Erythroblast (primary cell): ENCODE measurements at places on chromosomes 7 and 10.

GRCh38 chr7:46681865-46682503 is 760.9 kb upstream of the IGFBP3 start:
- no peak for DNase-seq

GRCh38 chr10:124802313-124802675 is 675 bp downstream of the ABRAXAS2 start:
- no peak for DNase-seq

DNA sequence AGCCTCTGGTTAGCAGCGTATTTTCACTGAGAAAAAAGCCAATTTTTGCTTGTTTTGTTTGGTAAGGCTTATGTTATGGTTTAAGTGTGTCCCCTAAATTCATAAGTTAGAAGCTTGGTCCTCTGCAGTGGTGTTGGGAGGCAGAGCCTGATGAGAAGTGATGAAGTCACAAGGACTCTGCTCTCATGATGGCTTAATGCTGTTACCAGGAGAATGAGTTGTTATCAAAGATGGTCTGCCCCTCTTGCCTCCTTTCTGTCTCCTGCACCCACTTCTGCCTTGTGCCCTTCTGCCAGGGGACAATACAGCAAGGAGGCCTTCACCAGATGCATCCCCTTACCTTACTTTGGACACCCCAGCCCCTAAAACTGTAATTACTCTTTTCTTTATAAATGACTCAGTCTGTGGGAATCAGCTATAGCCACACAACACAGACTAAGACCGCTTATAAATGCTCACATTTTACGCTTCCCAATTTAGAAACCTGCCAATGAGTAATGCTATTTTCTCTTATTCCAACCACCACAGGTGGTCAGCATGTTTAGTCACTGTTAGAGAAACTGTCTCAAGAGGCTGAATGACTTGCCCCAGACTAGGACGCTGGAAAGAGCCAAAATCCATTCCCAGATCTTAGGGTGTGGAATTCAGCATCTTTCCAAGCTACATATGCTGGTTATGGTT is 6.1 kb upstream of the PKD1L1 start:
- DNase-seq, result no peak

DNA sequence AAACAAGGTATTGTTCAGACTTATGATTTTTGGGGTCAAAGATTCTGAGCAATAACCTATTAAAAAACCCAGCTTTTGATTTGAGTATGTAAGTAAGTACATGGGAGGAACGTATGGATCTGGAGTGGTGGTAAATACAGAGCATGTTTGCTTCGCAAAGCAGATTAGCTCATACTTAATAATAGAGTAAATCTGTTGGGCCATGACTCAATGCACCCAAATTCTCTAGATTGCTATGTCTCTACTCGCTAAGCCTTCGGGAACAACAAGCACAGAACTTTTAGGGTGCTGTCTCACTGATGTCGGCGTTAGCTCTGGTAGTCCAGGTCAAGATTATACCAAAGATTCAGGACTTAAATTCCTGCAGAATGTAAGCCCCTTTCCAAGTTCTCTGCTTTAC is 807 bp upstream of the MINPP1 start:
- peak; percentile 63 for DNase-seq

GRCh38 chr10:3877211-3878000 is 92.4 kb upstream of the KLF6 start:
- DNase-seq, result no peak

GRCh38 chr7:98681951-98682350 is 64.9 kb downstream of the NPTX2 start:
- no peak for DNase-seq

- DNase-seq, result peak; percentile 6
These were observed 110.8 kb downstream of the REEP3 start for GRCh38 chr10:63631991-63632390.

DNA sequence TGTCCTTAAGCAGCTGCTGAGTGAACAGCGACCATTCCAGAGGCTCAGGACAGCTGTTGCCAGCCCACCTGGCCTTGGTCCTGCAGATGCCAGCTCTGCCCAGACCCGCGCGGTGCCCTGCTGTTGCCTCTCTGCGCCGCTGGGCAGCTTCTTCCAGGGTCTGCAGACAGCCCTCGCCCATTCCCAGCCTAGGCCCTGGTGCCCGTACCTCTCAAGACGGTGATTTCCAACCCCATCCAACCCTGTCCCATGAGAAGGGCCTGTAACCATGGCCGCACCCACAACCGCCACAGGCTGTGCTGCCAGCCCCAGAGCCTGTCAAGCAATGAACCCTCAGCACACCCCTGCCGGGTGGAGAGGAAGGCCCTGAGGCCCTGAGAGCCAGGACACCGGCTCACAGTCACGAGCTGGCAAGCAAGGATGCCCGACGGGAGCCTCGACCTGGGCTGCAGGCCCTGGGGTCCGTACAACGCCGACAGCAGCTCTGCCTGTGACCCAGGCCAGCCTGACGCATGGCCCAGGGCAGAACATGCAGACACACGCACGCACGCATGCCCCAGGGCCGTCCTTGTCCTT is 231.9 kb downstream of the MAD1L1 start:
- DNase-seq, result no peak

DNA sequence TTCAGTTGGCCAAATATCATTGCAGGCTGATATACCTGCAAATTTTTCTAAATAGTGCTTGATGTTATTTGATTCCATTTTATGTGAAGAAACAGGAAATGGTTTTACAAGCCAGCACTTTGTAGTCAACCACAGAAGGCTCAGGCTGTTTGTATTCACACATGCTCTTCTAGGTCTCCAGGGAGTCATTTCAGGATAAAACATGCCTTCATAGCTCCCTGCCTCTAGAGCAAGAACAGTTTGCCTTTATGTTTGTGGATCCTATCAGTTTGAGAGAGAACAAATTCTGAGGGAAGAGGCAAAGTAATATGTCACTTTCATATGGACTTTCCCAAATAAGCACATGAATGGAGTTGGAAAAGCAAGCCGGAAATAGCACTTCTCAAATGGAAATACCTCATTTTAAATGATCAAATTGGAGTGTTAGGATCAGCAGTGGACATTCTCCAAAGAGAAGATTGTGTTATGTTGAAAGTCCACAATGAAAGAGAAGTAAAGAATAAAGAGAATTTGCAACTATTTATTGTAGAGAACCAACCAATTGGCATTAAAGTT is 277.6 kb downstream of the KCND2 start:
- DNase-seq, result no peak

- DNase-seq, result peak; percentile 70
These were observed 614 bp upstream of the IFIT2 start for GRCh38 chr10:89301232-89301631.

- no peak for DNase-seq
These were observed 85.2 kb downstream of the PPP1R17 start for GRCh38 chr7:31772211-31772610.

DNA sequence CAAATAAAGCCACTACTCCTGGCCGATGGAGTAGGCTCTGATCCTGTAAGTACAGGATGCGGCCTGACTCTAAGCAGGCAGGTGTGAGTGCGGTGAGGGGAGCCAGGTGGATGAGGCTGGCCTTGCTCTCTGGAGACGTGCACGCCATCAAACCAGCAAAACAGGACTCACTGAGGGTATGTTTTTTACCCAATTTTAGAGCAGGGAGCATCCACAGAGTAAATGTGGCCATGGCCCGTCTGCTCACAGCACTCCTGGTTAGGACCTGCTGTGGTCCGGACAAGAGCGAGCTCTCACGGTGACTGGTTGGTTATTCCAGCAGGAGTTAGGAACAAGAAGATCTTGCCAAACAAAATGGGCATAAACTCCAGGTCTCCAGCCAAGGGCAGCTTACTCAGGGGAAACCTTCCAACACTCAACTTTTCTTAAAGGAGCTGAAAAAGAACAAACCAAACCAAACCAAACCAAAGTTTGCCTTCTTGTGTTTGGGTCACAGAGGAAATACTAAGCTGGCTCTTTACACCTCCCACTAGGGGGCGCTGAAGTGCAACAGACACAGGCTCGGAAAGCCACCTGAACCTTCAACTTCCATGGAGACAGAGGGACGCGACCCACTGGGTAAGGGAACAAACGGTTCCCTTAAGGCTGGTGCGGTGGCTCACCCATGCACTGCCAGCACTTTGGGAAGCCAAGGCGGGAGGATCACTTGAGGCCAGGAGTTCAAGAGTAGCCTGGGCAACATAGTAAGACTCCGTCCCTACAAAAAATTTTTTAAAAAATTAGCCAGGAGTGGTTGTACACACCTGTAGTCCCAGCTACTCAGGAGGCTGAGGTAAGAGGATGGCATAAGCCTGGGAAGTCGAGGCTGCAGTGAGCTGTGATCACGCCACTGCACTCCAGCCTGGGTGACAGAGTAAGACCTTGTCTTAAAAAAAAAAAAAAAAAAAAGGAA is 122.4 kb downstream of the CLEC2L start:
- DNase-seq, result peak; percentile 91

DNA sequence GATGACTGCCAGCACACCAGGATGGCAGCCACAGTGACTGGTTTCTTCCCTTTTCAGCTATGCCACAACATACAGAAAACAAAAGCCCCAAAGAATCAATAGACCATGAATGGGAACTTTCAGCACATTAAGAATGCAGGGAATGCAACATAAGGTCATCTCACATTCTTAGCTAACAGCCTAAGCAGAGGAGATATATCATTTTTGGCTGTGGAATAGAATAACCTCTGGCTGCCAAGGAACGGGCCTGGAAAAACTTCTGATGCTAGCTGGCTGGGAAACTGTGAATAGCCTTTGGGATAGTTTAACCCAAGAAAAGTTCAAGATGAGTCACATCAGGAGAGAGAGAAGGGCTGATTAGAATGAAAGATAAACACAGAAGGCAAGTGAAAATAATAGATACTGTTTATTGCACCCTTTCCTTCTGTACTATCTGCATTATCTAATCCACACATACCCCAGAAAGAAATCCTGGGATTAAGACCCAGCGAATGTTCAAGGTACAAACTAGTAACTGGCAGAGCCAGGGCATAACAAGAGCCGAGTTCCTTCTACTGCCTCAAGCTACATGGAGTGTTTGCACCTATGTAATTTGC is 169.2 kb downstream of the SEMA3A start:
- peak; percentile 3 for DNase-seq

- no peak for DNase-seq
These were observed 32.8 kb upstream of the PHF14 start for GRCh38 chr7:10940704-10941355.

DNA sequence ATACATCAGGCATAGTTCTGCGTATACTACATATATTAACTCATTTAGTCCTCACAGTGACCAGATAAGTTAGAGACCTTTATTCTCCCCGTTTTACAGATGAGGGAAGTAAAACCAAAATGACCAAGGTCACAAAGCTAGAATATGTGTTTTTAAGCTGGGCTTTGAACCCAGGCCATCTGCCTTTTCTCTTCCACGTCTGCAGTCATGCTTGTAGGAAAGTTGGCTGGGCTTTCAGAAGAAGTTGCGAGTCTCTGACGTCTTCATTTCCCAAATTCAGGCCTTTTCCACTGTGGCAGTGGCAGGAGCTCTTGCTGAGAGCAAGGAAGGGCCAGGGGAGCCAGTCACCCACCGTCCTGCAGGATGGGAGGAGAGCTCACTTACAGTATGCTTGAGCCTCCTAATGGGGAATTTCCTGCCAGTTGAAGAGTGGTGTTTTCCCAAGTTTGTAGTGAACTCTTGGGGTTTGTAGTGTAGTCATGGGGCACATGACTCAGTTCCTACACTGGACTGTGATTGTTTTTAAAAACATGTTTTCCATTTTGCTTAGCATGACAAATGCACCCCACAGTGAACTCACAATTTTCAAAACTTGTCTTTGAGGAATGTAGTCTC is 34.2 kb downstream of the CYP17A1 start:
- DNase-seq, result no peak

GRCh38 chr10:100866010-100866409 is 46.8 kb upstream of the SLF2 start:
- no peak for DNase-seq

- DNase-seq, result peak; percentile 21
These were observed 17.4 kb upstream of the CYP3A7 start for GRCh38 chr7:99752356-99752755.

DNA sequence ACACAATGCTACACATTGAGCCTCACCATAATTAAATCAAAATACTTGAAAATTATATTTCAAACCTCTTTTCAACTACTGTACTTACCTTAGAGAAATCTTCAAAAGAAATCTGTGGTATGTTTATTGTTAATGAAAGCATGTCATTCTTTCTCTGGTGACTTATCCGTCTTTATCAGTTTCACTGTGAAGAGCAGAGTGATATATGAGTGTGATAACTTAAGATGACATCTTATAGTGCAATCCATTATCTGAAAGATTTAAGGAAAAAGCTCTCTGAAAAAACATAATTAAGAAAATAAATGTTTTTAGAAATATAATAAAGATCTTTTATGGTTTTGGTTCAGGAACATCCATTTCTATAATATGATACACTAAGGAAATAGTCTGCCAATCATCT is 911.6 kb upstream of the C7orf33 start:
- no peak for DNase-seq

- DNase-seq, result peak; percentile 40
These were observed 130.6 kb downstream of the SPAG6 start for GRCh38 chr10:22475651-22476600.

DNA sequence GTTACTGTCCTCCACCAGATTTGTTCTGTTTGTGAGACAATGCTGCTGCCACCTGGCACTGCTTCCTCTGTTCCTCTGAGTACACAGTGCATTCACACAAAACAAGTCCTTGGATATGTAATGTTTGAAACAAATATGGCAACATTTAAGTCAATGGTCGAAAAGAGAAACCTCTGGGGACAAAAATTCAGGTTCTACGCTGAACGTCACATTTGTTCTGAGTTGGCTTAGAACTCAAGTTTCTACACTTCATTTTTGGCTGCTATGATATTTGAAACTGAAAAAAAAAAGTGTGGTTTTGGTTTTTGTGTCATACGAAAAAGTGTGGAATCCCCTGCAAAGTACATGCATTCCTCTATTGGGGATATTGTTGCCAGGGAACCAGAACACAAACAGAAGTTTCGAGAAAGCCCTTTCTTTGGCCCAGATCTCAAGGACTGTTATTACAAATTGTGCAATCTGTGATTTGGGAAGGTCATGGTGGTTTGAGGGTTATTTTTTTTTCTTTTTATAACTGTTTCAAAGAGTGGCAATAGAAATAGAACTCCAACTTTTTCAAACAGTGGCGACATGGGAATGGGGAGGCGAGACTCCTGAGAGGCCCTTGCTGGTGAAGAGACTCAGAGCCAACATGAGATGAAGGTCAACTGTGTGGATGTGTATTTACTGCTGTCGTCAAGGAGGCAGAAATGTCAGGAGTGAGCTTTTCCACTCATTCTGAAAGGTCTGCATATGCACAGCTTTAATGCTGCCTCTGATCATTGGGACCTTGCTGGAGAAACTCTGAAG is 127.5 kb downstream of the CUBN start:
- DNase-seq, result no peak

DNA sequence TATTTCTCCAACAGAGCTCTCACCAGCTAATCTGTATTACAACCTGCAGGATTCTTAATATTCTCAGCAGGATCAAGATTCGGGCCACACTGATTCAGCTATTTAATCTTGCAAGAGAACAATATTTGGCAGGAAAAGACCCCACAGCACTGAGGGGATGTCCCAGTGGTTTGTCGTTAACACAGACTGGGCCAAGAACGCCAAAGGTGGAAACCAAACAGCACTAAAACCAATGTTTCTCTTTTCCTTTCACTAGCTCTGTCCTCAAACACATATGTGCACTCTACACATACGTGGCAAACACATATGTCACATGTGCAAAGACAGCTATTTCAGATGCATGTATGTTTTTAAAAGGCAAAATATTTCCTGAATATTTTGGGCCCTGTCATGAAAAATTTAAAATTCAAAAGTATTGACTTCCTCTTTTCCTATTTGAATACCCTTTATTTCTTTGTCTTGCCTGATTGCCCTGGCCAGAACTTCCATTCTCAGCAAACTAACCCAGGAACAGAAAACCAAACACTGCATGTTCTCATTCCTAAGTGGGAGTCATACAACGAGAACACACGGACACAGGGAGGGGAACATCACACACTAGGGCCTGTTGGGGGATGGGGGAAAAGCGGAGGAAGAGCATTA is 51.7 kb upstream of the NEBL start:
- DNase-seq, result no peak
